ENCODE measurements at places on chromosomes 2 and 18. TPM values are rescaled to one million over a fixed set of nuclear protein-coding genes. Genes with fewer than 3 reads are reported as not detected.

Gene HNMT
- polyA plus RNA-seq, result 22.8 TPM

- no peaks in the 10 kb centered on the region for H3K27me3 ChIP-seq
- no peak for DNase-seq
- H3K4me1 ChIP-seq, result no peaks in the 10 kb centered on the region
- no peak overlapping the region for H3K4me3 ChIP-seq
- H3K27ac ChIP-seq, result no peak overlapping the region
Observed at GRCh38 chr2:195317550-195317949, 339.5 kb upstream of the SLC39A10 start.

DNA sequence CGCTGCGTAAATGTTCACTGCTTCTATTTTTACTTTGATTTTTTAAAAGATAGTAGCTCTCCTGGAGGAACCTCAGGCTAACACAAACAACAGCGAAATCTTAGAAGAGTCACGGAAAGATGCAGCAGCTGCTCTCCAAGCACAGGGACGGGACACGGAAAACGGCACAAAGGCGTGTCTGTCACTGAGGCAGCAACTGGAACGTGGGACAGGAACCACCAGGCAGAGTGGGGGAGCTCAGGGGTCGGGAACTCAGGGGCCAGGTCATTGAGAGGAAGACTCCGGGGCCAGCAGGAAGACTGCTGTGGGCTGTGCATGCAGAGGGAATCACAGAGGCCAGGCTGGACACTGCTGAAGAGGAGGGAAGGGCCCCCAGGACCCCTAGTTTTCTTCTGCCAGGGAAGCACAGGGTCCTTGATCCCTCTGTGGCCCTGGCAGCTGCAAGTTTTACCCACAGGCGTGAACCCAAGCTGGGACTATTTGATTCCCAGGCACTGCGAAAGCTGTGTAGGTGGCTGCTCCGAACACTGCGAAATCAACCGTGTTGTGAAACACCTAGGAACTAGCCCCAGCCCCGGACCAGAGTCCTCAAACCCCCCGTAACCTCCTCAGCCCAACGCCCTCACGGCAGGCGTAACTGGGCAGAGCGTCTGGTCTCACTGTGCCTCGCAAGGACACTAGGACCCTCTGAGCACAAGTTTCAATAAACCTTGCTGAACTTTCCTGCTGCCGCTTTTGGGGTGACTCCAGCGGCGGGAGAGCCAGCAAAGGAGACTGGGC is 263.0 kb downstream of the EIPR1 start:
- no peak overlapping the region for H3K27ac ChIP-seq
- no peak for DNase-seq
- no peak overlapping the region for H3K4me3 ChIP-seq
- no peaks in the 10 kb centered on the region for H3K4me1 ChIP-seq
- no peaks in the 10 kb centered on the region for H3K27me3 ChIP-seq

DNA sequence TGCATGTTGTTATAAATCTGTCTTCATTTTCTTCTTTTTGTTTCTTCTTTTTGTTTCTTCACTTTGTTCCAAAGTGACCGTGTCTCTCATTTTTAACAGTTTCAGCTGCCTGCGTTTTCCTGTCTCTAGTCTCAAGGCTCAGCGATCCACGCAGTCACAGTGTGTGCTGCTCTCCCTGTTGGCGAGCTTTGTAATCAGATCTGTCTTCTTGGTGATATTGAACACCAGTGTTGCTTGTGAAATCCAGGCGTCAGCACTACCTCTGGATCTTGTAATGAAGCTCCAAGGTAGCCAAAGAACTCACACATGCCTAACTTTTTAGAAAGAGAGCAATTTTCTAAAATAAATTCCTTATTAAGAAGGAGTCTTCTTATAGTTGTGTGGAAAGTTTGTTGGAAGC is 13.2 kb downstream of the SNTG2 start:
- H3K4me1 ChIP-seq, result no peaks in the 10 kb centered on the region
- H3K36me3 ChIP-seq, result no peaks in the 10 kb centered on the region
- no peak overlapping the region for H3K4me3 ChIP-seq
- H3K27me3 ChIP-seq, result peaks cover 3% of the 10 kb centered on the region

Gene STPG4
- not detected for polyA plus RNA-seq

- H3K4me3 ChIP-seq, result no peak overlapping the region
- no peak for DNase-seq
- H3K27me3 ChIP-seq, result no peaks in the 10 kb centered on the region
Observed at GRCh38 chr2:75595541-75596395, 35.0 kb upstream of the EVA1A start.

Gene ARHGAP25
- polyA plus RNA-seq, result 2.6 TPM

DNA sequence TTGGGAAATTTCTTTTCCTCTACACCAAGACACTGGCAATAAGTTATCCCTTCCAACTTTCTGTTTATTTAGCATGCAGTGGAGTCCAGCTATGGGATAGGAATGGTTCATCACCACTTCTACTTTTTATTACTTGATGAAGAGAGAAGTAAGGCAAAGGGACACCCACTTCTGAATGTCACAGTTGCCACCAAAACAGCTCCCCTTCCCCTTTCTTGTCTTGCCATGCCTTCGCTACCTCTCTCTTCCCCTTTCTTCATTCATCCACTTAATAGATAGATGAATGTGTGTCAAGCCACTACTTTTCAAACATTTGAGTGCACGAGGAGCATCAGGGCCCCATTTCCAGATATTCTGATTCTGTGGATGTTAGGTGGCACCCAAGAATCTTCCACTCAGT is 59.6 kb downstream of the KCTD18 start:
- H3K36me3 ChIP-seq, result no peaks in the 10 kb centered on the region
- no peaks in the 10 kb centered on the region for H3K4me1 ChIP-seq
- no peak overlapping the region for H3K4me3 ChIP-seq
- no peak for DNase-seq
- no peaks in the 10 kb centered on the region for H3K27me3 ChIP-seq

- H3K4me1 ChIP-seq, result peaks cover 5% of the 10 kb centered on the region
- no peak overlapping the region for H3K27ac ChIP-seq
- H3K4me3 ChIP-seq, result no peak overlapping the region
- no peak for DNase-seq
- no peaks in the 10 kb centered on the region for H3K27me3 ChIP-seq
- no peaks in the 10 kb centered on the region for H3K36me3 ChIP-seq
Observed at GRCh38 chr18:3649135-3649632, 199.2 kb downstream of the TGIF1 start.

- H3K36me3 ChIP-seq, result no peaks in the 10 kb centered on the region
- no peaks in the 10 kb centered on the region for H3K4me1 ChIP-seq
- no peak for DNase-seq
Observed at GRCh38 chr2:70934981-70935380, 719 bp upstream of the ATP6V1B1 start.

DNA sequence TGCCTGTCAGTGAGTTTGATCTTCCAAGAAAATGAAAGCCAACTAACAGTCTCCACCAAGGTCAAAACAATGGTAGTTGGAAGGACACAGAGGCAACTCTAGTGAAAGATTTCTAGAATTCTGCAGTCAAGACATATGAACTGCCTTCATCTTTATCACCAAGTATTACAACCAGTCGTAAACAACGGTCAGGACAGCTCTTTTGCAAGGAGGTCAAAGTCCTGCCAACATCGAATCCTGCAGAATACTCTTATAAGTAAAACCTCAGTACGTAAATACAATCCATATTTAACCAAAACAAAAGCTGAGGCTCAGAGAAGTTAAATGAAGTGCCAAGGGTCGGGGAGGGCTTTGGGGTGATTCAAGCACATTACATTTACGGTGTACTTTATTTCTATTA is 3.1 kb downstream of the FEZ2 start:
- peaks cover 11% of the 10 kb centered on the region for H3K36me3 ChIP-seq
- no peaks in the 10 kb centered on the region for H3K27me3 ChIP-seq
- H3K27ac ChIP-seq, result no peak overlapping the region
- peaks cover 7% of the 10 kb centered on the region for H3K4me1 ChIP-seq
- H3K4me3 ChIP-seq, result peak overlapping the region; percentile 4

DNA sequence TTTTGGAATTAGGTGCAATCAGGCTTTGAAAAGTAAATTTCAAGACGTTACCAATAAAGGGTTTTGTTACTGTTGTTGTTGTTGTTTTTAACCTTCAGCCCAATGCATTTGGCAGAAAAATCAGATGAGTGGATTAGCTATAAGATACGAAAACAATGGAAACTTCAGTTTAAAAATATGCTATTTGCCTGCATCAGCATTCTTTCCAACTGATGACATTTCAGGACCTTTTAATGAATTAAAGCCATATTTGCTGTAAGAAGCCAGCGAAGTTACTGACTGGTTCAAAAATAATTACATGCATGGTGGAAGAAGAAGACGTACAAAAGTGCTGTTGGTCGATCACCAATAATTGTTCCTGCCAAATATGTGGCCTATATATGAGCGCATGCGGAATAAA is 639.3 kb upstream of the SOX11 start:
- DNase-seq, result no peak
- H3K36me3 ChIP-seq, result no peaks in the 10 kb centered on the region
- H3K27ac ChIP-seq, result no peak overlapping the region
- H3K4me1 ChIP-seq, result no peaks in the 10 kb centered on the region
- H3K27me3 ChIP-seq, result no peaks in the 10 kb centered on the region

- no peaks in the 10 kb centered on the region for H3K4me1 ChIP-seq
- no peak for DNase-seq
- no peaks in the 10 kb centered on the region for H3K36me3 ChIP-seq
- H3K4me3 ChIP-seq, result no peak overlapping the region
- H3K27me3 ChIP-seq, result no peaks in the 10 kb centered on the region
Observed at GRCh38 chr2:189879716-189880081, 95.4 kb downstream of the PMS1 start.

DNA sequence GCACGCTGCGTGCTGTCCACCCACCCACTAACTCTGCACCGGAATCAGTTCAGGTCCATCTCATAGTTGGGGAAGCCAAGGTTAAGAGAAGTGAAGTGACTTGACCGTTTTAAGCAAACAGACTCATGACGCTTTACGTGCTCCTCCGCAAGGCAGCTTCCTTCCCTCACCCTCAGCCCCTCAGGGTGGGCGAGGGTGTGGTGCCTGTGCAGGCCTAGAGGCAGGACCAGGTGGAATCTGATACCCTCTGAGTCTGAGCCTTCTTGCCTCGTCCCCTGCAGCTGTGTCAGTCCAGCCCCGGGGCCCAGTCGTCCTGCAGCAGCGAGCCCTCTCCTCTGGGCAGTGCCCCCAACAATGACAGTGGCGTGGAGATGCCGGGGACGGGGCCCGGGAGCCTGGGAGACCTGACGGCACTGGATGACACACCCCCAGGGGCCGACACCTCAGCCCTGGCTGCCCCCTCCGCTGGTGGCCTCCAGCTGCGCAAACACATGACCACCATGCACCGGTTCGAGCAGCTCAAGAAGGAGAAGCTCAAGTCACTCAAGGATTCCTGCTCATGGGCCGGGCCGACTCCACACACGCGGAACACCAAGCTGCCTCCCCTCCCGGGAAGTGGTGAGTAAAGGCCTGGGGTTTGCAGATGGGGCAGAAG is 250.5 kb downstream of the GLI2 start:
- H3K27ac ChIP-seq, result no peak overlapping the region
- H3K4me1 ChIP-seq, result no peaks in the 10 kb centered on the region
- no peak overlapping the region for H3K4me3 ChIP-seq
- peaks cover 10% of the 10 kb centered on the region for H3K27me3 ChIP-seq

DNA sequence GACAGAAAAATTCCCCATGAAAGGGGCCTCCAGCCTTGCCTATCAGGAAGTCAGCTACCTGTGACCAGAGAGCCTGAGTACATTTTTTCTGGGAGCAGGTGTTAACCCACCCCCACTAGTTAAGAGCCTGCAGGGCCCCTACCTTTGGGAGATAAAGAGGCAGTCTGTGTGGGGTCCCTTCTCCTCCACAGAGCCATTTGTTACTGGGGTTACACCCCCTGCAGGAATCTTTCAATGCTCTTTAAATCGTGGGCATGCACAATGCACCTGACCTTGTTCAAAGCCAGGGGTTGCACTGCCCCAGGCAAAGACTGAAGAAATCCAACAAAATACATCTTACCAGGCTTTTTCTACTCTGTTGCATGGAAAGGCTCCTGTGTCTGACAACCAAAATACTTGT is 15.7 kb upstream of the LYPD6 start:
- no peaks in the 10 kb centered on the region for H3K36me3 ChIP-seq
- no peak overlapping the region for H3K27ac ChIP-seq
- DNase-seq, result peak; percentile 15
- H3K4me3 ChIP-seq, result no peak overlapping the region
- H3K4me1 ChIP-seq, result no peaks in the 10 kb centered on the region
- no peaks in the 10 kb centered on the region for H3K27me3 ChIP-seq

- no peaks in the 10 kb centered on the region for H3K36me3 ChIP-seq
- H3K27ac ChIP-seq, result no peak overlapping the region
- H3K4me1 ChIP-seq, result no peaks in the 10 kb centered on the region
- H3K4me3 ChIP-seq, result no peak overlapping the region
- no peak for DNase-seq
Observed at GRCh38 chr2:53994818-53995808, 24.3 kb upstream of the PSME4 start.

DNA sequence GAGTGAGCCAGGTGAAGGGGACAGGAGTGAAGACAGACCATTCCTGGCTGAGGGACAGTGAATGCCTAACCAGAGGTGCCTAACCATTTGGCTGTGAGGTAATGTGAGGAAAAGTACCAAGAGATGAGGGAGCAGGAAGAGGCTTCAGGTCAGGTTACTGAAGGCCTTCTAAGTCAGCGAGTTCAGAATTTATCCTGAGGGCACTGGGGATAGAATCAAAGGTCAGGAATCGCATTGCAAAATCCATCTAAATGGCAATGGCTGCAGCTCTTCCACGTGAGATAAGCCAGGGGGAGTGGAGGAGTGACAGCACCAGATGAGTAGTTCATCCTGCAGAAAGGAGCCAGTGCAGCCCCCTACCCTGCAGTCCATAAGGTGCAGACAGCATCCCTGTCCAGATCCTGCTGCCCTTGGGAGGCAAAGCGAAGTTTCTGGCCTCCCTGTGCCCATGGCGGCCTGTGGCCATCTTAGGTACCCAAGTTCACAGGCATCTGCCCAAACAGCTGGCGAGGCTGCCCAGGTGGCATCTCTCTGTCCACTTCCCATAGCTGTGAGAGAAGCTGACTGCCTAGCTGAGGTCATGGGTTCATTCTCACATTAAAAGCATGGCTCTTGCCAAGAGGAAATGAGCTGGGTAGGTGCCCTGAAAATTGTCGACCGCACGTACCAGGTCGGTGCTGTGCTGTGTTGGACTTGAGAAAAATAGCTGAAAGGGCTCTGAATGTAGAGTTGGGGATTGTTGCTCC is 49.5 kb downstream of the CYP27C1 start:
- no peaks in the 10 kb centered on the region for H3K36me3 ChIP-seq
- peak; percentile 46 for DNase-seq
- no peaks in the 10 kb centered on the region for H3K27me3 ChIP-seq
- no peak overlapping the region for H3K27ac ChIP-seq

DNA sequence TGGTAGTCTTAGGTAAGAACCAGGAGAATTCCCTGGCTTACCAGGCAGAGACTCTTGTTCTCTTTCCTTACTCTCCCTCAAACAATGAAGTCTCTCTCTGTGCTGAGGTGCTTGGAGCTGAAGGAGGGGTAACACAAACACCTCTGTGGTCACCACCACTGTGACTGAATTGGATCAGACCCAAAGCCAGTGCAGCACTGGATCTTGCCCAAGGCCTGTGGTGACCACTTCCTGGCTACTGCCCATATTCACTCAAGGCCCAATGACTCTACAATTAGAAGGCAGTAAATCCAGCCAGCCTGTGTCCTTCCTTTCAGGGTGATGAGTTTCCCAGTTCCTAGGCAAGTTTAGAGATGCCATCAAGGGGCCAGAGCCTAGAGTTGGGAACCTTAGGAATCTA is 706.8 kb downstream of the SLC4A3 start:
- H3K36me3 ChIP-seq, result no peaks in the 10 kb centered on the region
- no peak for DNase-seq
- no peaks in the 10 kb centered on the region for H3K27me3 ChIP-seq
- H3K4me3 ChIP-seq, result no peak overlapping the region
- no peak overlapping the region for H3K27ac ChIP-seq

Gene CENPA
- 4.8 TPM for polyA plus RNA-seq

- no peaks in the 10 kb centered on the region for H3K4me1 ChIP-seq
- no peak overlapping the region for H3K4me3 ChIP-seq
- no peak overlapping the region for H3K27ac ChIP-seq
- peak; percentile 2 for DNase-seq
- no peaks in the 10 kb centered on the region for H3K27me3 ChIP-seq
Observed at GRCh38 chr2:193963472-193964119, 1693.4 kb upstream of the SLC39A10 start.

Data from small intestine (tissue), 16 donors.